Endothelial cell (in vitro differentiated cells): ENCODE measurements at places on chromosomes 3 and 15. TPM values are rescaled to one million over a fixed set of nuclear protein-coding genes. Genes with fewer than 3 reads are reported as not detected.
A peak's percentile ranks its signal among the peaks of the same experiment; 100 is the strongest.

Gene SLC2A2
- not detected for total RNA-seq

GRCh38 chr3:164879201-164879600 is 199.1 kb downstream of the SI start:
- no peaks in the 10 kb centered on the region for H3K4me1 ChIP-seq
- no peak for DNase-seq
- no peak overlapping the region for H3K27ac ChIP-seq
- no peaks in the 10 kb centered on the region for H3K36me3 ChIP-seq

- H3K36me3 ChIP-seq, result peaks cover 16% of the 10 kb centered on the region
- H3K4me3 ChIP-seq, result peak overlapping the region; percentile 87
- peaks cover 2% of the 10 kb centered on the region for H3K27me3 ChIP-seq
- H3K27ac ChIP-seq, result no peak overlapping the region
Measured at GRCh38 chr15:74841891-74842373, 1.0 kb downstream of the ULK3 start.

DNA sequence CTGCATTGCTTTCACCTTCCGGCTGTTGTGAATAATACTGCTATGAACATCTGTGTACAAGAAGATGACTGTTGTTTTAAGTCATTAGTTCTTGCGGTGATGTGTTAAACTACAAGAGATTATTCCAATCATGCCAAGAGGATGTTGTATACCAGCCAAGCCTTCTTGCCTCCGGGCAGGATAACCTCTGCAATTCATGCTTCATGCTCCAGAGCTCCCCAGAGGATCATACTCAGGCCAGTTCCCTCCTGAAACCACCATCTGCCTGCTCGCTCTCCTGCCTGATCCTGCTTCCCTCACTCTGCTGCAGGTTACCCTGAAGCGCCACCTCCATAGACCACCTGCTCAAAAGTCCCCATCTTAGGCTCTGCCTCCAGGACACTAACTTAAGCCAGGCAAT is 187.1 kb upstream of the PROK2 start:
- H3K36me3 ChIP-seq, result no peaks in the 10 kb centered on the region
- no peak overlapping the region for H3K4me3 ChIP-seq
- no peak for DNase-seq
- no peak overlapping the region for H3K27ac ChIP-seq
- H3K4me1 ChIP-seq, result no peaks in the 10 kb centered on the region

- H3K36me3 ChIP-seq, result no peaks in the 10 kb centered on the region
- no peak overlapping the region for H3K27ac ChIP-seq
- no peak overlapping the region for H3K4me3 ChIP-seq
- peaks cover 11% of the 10 kb centered on the region for H3K4me1 ChIP-seq
Measured at GRCh38 chr15:31503256-31503655, 176.6 kb downstream of the KLF13 start.

Gene ANKRD34C
- total RNA-seq, result not detected

Gene MAPKBP1
- total RNA-seq, result 36.2 TPM

Gene GOLGA6L9
- total RNA-seq, result 5.6 TPM

DNA sequence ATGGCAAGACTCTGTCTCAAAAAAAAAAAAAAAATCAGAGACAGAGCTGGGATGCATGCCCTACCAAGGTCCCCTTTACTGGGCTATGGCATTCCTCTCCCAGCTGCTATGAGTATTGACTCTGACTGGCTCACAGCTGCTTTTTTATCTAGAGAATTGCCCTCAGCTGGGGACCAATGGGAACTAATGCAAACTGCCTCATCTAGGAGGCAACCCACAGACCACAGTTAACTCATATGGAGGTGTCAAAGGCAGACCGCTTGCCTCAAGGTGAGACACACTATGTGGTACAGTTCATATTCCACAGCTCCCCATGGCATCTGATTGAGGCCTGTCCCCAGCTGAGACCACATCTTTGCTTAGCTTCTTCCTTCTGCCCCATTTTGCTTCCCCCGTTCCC is 183.5 kb upstream of the EOMES start:
- DNase-seq, result no peak
- H3K36me3 ChIP-seq, result no peaks in the 10 kb centered on the region
- H3K4me1 ChIP-seq, result peaks cover 5% of the 10 kb centered on the region

Gene MNS1
- total RNA-seq, result 1.9 TPM

- no peaks in the 10 kb centered on the region for H3K4me1 ChIP-seq
- peaks cover 1% of the 10 kb centered on the region for H3K27me3 ChIP-seq
- no peak overlapping the region for H3K27ac ChIP-seq
- DNase-seq, result no peak
- H3K36me3 ChIP-seq, result no peaks in the 10 kb centered on the region
- H3K4me3 ChIP-seq, result no peak overlapping the region
Measured at GRCh38 chr15:80259942-80260510, 8.0 kb upstream of the CTXND1 start.

Gene CLDN16
- not detected for total RNA-seq

DNA sequence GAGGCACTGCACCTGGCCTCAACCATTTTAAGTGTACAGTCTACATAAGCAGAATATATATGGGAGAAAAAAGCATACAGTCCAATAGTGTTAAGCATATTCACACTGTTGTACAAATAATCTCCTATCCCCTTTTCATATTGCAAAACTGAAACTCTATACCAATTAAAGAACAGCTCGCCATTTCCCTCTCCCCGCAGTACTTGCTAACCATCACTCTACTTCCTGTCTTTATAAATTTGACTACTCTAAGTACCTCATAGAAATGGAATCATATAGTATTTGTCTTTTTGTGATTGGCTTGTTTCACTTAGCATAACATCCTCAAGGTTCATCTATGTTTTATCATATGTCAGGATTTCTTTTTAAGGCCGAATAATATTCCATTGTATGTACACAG is 21.6 kb upstream of the TASOR start:
- H3K4me3 ChIP-seq, result no peak overlapping the region
- no peak for DNase-seq
- H3K36me3 ChIP-seq, result no peaks in the 10 kb centered on the region
- H3K27me3 ChIP-seq, result no peaks in the 10 kb centered on the region
- H3K4me1 ChIP-seq, result peaks cover 8% of the 10 kb centered on the region
- H3K27ac ChIP-seq, result no peak overlapping the region

GRCh38 chr3:29668728-29669127 is 387.9 kb downstream of the RBMS3 start:
- H3K27ac ChIP-seq, result no peak overlapping the region
- H3K4me1 ChIP-seq, result no peaks in the 10 kb centered on the region
- no peak for DNase-seq
- no peaks in the 10 kb centered on the region for H3K36me3 ChIP-seq
- no peaks in the 10 kb centered on the region for H3K27me3 ChIP-seq
- no peak overlapping the region for H3K4me3 ChIP-seq

GRCh38 chr15:70610541-70610940 is 152.8 kb downstream of the UACA start:
- no peaks in the 10 kb centered on the region for H3K36me3 ChIP-seq
- no peak for DNase-seq
- H3K4me3 ChIP-seq, result no peak overlapping the region
- no peaks in the 10 kb centered on the region for H3K27me3 ChIP-seq
- H3K27ac ChIP-seq, result no peak overlapping the region

Gene GCSAM
- total RNA-seq, result not detected

- H3K36me3 ChIP-seq, result peaks cover 56% of the 10 kb centered on the region
- H3K4me3 ChIP-seq, result peak overlapping the region; percentile 35
- no peak for DNase-seq
- H3K4me1 ChIP-seq, result peaks cover 50% of the 10 kb centered on the region
Measured at GRCh38 chr3:9390265-9390888, 7.0 kb upstream of the SETD5 start.

DNA sequence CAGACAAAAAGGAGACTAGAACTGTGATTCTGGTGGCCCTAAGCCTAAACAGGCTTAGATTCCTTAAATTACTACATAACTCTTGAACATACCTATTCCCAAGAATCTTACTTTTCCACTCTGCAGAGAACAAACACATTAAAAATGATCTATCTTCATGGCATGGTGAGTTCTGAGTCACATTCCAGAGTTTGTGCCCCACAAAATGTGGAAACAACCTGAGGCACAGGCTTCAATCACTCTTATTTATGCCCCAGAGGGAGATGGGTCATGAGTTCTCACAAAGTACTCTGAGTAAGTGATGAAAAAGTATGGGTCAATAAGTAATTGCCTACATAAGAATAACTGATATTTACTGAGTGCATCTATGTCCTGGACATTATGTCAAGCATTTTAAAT is 137.5 kb upstream of the SLC2A2 start:
- H3K27ac ChIP-seq, result no peak overlapping the region
- H3K27me3 ChIP-seq, result peaks cover 2% of the 10 kb centered on the region
- no peak overlapping the region for H3K4me3 ChIP-seq
- peaks cover 50% of the 10 kb centered on the region for H3K36me3 ChIP-seq

Gene SCG3
- total RNA-seq, result 37.0 TPM
